ENCODE measurements at places on chromosomes 13 and 19.

DNA sequence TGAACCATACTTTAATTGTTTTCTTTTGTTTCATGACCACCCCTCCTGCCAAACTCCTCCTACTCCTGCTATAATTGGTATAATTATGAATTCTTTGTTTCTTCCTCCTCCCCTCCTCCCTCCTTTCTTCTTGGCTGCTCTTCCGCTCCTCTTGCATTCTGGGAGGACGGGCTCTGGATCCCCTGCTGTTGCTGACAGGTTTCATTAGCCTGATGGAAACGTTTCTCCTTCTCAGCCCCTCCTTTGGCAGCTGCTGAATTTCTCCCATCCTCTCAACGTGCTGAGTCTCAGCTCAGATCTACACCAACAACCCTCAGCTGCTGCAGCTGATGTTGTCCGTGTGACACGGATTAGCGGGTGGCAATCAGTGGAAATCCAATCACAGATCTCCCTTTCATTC, 97.1 kb upstream of the UBAC2 start:
- H3K4me1 ChIP-seq: peaks cover 3% of the 10 kb centered on the region
- DNase-seq: no peak
- H3K36me3 ChIP-seq: no peaks in the 10 kb centered on the region

DNA sequence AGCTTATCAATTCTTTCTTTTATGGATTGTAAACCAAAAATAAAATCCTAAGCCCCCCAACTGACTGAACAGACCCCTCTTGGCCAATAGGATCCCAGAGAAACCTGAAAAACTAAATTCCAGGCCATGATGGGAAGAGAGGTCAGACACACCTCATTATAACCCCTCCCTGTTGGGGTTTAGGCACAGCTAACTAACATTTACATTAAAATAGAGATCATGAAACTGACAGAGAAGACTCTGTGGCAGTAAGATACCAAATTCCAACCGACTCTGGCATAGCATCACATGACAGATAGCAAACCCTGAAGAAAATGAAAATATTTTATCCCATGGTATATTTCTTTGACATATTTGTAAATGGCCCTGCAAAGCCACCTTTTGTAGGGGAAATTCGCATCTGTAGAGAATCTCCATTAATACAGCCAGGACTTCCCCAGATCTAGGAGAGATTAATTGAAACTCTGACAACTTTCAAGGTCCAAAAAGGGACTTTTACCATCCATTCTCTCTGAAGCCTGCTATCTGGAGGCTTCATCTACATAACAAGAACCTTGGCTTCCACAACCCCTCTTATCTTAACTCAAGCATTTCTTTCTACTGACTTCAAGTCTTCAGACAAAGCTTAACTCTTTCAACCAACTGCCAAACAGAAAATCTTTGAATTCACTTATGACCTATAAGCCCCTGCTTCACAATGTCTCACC, 27.1 kb upstream of the GAS6 start:
- H3K27ac ChIP-seq: no peak overlapping the region
- no peak overlapping the region for H3K4me3 ChIP-seq
- no peaks in the 10 kb centered on the region for H3K36me3 ChIP-seq
- no peak for DNase-seq
- H3K27me3 ChIP-seq: no peaks in the 10 kb centered on the region

DNA sequence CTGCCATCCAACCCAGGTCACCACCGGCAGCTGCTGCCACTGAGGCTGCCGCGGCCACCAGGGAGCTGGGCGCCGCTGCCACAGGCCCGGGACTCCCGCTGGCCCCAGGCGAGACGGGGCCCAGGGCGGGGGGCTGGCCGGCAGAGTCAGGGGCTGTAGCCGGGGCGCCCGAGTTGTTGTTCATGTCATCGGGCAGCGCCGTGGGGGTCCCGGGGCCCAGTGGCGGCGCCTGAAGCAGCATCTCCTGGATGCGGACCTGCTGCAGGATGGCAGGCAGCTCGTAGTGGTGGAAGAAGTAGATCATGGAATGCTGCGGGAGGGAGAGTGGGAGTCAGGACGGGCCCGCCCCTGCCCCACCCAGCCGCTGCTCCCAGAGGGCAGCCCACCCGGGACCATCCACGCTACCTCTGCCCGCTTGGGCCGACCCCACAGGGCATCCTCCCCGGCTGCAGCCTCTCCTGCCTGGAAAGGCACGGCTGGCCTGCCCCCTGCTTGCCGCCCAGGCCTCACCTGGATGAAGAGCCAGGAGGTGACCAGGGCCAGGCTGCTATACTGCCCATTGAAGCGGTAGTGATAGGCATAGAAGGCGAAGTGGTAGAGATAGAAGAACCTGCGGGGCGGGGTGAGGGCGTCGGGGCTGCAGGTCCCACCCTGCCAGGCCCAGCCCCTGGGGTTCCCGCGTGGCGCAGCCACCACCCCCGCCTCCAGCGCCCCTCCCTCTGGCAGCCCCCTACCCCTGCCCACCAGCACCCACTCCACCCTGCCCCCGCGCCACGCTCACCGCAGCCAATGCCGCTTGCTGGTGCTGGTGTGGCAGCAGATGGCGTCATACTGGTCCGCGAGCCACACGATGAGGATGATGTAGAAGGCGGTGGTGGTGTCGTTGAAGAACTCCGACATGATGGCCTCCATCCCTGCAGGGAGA, 10.1 kb downstream of the TMEM259 start:
- H3K4me1 ChIP-seq: peaks cover 6% of the 10 kb centered on the region
- DNase-seq: no peak
- H3K36me3 ChIP-seq: peaks cover 2% of the 10 kb centered on the region
- H3K27ac ChIP-seq: no peak overlapping the region
- H3K27me3 ChIP-seq: no peaks in the 10 kb centered on the region
- H3K4me3 ChIP-seq: no peak overlapping the region

DNA sequence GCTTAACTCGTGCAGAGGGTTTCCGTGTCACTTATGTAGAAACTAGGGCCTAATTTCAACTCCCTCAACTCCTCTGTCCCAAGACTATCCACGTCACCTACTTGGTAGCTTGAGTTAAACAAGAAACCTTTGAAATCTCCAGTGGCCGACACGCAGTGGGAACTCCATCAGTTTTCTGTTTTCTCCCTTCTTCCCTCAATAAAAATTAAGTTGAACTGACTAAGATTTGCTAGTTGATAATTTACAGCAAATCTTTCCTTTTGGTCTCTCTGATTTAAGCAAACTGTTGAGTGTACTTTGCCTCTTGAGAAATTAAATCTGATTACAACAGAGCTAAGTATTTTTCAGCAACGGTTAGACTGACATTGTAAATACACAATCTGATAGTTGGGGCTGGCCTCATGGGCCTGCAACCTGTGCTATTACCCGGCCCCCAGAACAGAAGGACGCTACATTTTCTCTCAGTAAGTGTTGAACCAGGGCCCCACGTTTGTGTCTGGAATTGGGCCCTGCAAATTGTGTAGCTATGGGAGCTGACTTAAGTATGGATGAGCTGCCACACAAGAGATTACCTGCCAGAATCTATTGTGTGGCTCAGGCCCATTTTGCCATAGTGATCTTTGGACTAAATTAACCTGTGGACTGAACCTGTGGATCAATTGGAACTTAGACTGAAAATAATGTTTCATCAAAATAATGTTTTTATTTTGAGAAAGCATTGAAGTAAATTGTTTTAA, 708 bp upstream of the ESD start:
- peak overlapping the region; percentile 93 for H3K4me3 ChIP-seq
- DNase-seq: no peak
- H3K27me3 ChIP-seq: no peaks in the 10 kb centered on the region
- peaks cover 32% of the 10 kb centered on the region for H3K4me1 ChIP-seq
- peaks cover 15% of the 10 kb centered on the region for H3K36me3 ChIP-seq
